ENCODE measurements at places on chromosomes 16 and 17.

- DNase-seq, result no peak
Measured at GRCh38 chr16:72568502-72568901, 396.5 kb upstream of the PMFBP1 start.

DNA sequence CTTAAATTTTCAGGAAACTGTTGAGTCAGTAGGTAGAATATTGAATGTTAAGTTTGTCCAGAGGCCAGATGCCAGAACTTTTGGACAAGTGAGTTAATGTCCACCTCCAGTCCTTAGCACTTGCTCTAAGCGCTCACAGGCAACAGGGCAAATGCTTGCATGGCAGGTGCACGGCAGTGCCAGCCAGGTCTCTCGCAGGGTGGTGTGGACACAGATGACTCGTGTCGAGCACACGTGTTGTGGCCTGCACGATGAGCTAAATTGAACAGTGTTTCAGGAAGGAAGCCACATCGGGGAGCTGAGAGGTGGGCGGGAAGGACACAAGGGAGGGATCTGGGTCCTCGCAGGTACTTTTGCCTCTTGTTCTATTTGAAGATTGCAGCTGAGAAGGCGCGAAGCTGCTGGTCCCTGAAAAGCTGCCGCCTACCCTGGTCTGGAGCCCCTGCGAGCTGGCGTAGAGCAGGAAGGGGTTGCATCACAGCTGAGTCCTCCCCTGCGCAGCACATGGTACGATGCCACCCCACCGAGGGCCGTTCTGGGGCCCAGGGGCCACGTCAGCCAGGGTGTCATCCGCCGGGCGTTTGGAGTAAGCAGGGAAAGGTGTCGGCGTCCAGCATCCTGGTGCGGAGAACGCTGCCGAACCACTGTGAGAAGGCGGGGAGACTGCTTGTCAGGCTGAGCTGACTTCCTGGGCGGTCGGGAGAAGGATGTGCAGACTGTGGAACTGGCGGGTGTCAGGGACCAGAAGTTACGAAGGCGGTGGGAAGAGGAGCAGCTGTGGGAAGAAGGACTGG, 6.3 kb downstream of the RAB40C start:
- DNase-seq, result peak; percentile 64

DNA sequence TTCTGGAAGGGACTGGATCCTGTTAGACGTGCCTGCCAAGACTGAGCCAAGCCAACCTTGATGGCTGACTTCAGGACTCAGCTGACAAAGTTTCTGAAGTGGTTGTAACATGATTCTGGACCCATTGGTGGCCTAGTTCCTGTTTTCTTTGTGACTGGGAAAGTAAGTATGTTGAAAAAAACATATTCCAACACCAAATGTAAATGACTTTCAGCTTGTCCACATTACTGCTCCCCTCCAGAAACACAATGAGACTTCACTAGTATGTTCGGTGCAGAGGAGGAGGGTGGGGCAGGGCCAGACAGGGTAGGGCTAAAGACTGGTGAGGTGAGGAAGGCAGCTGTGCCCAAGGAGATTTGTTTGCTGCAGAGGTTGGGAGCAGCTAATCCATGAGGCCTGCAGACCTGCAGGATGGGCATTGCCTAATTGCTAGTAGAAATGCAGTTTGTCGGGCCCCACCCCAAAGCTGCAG, 26.4 kb downstream of the NMT1 start:
- no peak for DNase-seq

- no peak for DNase-seq
Measured at GRCh38 chr17:1083451-1084187, 86.7 kb downstream of the TIMM22 start.

- no peak for DNase-seq
Measured at GRCh38 chr16:7332611-7333010, at the start of gene RBFOX1. RBFOX1 (plus strand) TSS chr16:7332845.

- DNase-seq, result peak; percentile 72
Measured at GRCh38 chr17:1486802-1487695, 5.4 kb downstream of the MYO1C start.

DNA sequence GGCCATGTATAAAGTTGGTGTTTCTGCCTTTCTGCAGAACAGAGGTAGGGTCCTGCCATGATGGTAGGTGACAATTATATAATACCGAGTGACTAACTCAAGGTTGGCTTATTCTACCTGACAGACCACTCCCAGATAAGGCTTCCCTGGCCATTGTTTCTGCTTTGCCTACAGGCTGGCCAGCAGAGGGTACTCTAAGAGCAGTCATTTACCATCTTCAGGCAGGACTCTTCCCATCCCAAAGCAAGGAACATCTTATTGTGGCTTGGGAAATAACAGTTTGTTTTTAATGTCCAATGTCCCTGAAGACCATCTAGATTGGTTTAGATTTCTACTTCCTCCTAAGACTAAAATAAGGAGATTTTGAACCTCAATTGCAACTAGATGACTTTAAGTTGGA, 74.1 kb downstream of the SNX11 start:
- no peak for DNase-seq

DNA sequence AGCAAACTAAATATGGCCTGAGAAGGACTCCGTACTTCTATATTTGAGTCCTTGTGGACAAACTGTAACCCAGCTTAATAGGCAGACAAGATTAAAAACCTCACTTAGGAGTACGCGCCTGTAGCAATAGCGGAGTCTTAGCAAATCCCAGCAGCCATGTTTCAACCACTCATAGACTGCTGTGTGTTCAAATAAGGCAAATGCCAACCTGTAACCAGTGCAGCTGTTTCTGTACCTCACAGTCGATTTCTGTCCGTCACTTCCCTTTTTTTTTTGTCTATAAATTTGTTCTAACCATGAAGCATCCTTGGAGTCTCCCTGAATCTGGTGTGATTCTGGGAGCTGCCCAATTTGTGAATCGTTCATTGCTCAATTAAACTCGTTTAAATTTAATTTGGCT, 30.2 kb downstream of the TANC2 start:
- no peak for DNase-seq

GRCh38 chr17:29909236-29910003, 20.6 kb downstream of the SSH2 start:
- peak; percentile 55 for DNase-seq

DNA sequence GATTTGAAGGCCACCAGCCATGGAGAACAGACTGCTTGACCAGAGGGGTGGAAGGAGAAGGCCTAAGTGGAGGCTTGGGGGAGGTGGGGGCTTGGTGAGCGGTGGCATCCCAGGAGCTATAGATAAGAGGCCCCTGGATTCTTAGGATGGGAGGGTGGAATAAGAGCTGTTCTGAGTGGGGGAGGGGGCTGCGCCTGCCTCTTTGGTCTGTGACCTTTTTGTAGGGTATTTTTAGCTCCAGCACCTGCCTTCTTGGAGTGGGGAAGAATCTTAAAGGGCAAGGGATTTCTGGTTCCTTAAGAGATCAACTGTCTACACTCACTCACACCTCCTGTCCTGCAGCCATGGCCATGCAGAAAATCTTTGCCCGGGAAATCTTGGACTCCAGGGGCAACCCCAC, 567 bp downstream of the ENO3 start:
- no peak for DNase-seq

GRCh38 chr17:63974594-63975192, 2.0 kb upstream of the SCN4A start:
- DNase-seq, result peak; percentile 79

- DNase-seq, result no peak
Measured at GRCh38 chr17:74953134-74953687, 17.5 kb downstream of the OTOP3 start.

DNA sequence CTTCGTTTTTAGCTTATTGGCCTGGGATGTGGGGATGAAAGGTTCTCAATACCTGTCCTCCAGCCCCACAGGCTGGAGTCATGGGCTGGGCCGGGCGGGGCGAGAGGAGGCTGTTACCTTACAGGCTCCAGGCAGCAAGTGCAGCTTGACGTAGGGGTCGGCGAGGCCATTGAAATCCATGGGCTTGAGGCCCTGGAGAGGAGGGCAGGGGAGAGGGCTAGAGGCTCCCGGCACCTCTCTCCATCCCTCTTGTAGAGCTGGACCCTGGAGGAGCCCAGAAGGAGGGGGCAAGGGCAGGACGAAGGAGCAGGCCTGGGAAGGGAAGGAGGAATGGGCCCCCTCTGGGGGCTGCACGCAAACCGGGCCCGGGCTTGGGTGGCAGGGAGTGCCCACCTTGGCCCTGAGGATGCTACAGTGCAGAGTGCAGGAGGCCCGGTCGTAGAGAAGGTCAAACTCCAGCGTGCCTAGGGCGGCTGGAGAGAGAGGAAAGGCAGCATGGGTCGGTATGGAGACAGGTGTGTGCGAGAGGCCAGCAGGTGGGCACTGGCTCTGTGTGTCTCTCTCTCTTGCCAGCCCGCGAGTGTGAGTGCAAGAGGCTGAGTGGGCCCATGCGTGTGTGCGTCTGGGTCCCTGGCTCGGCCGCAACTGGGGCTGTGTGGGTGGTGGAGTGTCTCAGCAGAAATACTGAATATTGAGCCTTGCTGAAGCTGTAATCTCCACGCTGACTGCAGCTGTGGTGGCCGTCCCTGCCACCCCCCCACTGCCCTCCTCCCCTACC, 1.6 kb downstream of the DOC2A start:
- no peak for DNase-seq

- peak; percentile 27 for DNase-seq
Measured at GRCh38 chr17:68600067-68600930, 868 bp downstream of the FAM20A start.

DNA sequence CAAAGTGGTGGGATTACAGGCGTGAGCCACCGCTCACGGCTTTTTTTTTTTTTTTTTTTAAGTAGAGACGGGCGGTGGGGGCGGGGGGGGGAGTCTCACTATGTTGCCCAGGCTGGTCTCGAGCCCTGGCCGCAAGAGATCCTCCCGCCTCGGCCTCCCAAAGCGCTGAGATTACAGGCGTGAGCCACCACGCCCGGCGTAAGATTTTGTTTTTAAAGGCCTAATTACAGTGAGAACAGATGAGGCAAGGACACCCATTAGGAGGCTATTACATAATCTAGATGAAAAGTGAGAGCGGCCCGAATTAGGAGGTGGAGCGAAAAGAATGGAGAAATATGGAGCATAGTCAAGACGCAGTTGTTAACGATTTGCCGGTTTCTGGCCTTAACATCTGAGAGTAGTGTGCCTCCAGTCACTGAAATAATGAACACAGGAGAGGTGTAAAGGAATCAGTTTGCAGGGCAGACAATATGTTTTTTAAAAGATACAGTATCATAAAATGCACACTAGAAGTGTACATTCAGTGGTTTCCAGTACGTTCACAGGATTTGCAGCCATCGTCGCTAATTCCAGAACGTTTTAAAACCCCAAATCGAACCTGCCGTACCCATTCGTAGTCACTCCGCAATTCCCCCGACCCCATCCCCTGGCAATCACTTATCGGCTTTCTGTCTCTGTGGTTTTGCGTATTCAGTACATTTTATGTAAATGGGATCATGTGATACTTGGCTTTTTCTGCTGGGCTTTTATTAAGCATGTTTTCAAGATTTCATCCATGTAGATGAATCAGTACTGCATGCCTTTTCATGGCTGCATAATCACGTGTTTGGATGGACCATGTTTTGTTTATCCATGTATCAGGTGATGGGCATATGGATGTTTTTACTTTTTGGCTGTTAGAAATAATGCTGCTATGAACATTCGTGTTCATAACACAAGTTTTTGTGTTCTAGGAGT, 1.4 kb upstream of the SLX4 start:
- DNase-seq, result no peak

- no peak for DNase-seq
Measured at GRCh38 chr17:45332505-45332904, 15.7 kb upstream of the MAP3K14 start.

All from mammary epithelial cell (primary cell).